ENCODE measurements at places on chromosomes 1 and 21. TPM values are rescaled to one million over a fixed set of nuclear protein-coding genes. Genes with fewer than 3 reads are reported as not detected.

GRCh38 chr1:27807385-27807784 is 23.2 kb upstream of the PPP1R8 start:
- no peak for DNase-seq

- DNase-seq, result no peak
These were observed 2.7 kb downstream of the MAN1C1 start for GRCh38 chr1:25619101-25619890.

GRCh38 chr1:241998412-241998921 is 431 bp downstream of the MAP1LC3C start:
- DNase-seq, result peak; percentile 38

- no peak for DNase-seq
These were observed 35.3 kb downstream of the B3GALNT2 start for GRCh38 chr1:235468970-235469369.

DNA sequence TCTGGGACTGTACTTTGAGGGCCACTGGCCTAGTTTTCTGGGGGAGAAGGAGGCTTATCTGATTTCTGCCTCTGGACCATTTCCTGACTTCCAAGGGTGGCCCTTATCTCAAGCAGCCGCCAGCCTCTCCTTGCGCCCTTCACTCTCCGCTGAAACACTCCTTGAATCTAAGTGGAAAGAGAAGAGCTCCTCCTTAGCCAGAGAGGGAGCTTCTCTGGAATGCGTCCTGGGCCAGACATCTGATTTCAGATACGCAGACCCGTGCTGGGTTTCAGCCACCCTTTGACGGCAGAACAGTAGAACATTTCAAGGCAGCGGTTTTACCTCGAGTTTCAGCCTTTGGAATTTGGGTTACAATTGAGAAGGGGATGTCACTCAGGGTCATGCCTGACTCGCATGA is 308.0 kb downstream of the CAMTA1 start:
- DNase-seq, result no peak

DNA sequence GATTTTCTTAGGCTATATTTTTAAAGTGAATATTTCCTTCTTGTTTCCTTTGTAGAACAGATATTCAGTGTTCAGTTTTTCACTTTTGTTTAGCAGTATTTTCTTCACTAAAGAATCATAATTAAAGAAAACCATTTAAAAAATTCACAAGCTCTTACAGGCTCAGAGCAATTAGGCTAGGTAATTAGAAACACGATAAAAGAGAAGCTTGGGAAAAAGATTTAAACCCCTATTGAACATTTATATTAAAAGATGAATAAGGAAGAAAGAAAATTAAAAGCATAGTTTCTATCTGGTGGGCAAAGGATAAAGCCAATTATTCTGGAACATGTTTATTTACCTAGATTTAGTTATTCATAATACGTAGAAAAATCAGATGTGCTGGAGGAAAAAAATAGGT is 942.6 kb downstream of the PLA2G4A start:
- no peak for DNase-seq

- peak; percentile 19 for DNase-seq
These were observed 180.6 kb upstream of the C1orf105 start for GRCh38 chr1:172239901-172240300.

DNA sequence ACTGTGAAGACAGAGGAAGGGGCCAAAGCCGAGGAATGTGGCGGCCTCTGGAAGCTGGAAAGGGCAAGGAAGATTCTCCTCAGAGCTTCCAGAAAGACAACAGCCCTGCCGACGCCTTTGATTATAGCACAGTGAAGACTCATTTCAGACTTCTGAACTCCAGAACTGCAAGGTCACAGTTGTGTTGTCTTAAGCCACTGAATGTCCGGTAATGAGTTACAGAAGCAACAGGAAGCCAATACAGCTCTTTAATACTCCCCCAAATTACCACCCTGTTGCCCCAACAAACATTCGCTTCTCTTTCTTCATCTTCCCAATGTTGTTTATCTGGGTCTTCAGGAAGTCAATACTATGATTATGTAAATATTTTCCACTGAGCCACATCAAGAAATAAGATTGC is 44.0 kb downstream of the ETS2 start:
- peak; percentile 51 for DNase-seq

RAB3B gene
- polyA plus RNA-seq, result 5.0 TPM

KCNA3 gene
- 0.09 TPM for polyA plus RNA-seq

GRCh38 chr1:63888984-63889383 is 115.2 kb downstream of the ROR1 start:
- no peak for DNase-seq

- DNase-seq, result no peak
These were observed 1.9 kb downstream of the DMRTA2 start for GRCh38 chr1:50421366-50421748.

Data from renal cortex interstitium (tissue), 15 donors.